Activated CD8-positive, alpha-beta memory T cell treated with anti-CD3 and anti-CD28 coated beads for 4 hours (primary cell): ENCODE measurements at places on chromosomes 11 and 22.
A peak's percentile ranks its signal among the peaks of the same experiment; 100 is the strongest.

GRCh38 chr22:25747245-25747944, 5.4 kb downstream of the MYO18B start:
- DNase-seq: no peak

DNA sequence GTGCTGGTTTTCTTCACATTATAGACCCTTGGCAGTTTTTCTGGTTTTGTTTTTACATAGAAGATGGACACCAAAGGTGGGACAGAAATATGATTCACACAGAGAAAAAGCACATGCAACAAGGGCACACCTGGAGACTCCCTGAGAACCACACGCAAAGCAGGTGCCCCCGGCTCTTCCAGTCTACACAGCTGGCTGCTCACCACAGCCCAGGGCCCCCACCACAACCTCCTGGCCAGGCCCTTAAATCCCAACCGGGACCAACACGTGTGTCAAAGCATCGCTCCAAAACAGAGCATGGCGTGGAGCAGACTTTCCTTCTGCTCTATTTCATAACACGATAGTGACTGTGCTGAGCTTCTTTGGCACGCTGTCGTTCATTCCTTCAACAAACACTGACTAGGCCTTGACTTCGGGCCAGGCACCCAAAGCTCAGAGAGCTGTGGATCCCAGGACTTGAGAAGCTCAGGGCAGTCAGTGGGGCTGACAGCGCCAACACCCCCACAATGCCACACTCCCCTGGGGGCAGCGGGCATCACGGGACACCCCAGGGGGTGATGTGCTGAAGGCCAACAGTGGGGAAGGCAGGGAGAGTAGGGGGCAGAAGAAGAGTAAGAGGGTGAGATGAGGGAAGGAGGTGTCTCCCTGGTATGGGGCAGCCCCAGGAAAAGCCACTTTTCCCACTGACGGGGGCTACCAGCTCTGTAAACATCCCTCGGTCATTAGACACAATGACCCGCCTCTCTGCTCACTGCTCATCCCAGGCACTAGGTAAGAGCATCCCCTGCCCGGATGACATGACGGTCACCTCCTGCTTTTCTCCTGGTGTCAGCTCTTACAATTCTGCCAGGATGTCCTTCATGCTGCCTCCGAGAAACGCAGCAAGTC, 26.0 kb downstream of the CELSR1 start:
- no peak for DNase-seq

DNA sequence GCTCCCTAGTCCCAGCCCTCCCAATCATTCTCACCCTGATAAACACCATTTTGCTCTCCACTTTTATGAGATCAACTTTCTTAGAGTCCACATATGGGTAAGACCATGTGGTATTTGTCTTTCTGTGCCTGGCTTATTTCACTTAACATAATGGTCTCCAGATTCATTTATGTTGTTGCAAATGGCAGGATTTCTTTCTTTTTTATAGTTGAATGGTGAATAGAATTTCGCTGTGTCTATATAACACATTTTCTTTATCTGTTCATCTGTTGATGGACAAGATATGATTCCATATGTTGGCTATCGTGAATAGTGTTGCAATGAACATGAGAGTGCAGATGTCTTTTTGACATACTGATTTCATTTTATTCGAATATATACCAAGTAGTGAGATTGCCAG, 367.4 kb upstream of the ARHGAP42 start:
- DNase-seq: no peak

DNA sequence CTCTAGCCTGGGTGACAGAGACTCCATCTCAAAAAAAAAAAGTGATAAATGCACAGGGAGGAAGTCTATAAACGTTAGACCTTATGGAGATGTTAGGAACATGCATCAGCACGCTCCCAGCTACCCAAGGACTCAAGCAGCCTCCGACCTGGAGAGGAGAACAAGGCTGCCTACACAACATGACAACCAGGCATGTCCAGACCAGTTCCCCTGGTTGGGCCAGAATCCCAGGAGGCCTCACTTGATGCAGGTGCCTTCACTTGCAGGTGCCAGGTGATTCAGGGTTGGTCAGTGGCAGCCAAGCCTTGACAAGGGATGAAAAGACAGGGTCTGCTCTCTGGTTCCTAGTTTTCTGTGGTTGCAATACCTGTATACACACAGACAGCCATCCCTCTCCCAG, 5.9 kb downstream of the RANGAP1 start:
- DNase-seq: no peak

GRCh38 chr11:72642043-72642883, 32.0 kb downstream of the PDE2A start:
- DNase-seq: no peak

DNA sequence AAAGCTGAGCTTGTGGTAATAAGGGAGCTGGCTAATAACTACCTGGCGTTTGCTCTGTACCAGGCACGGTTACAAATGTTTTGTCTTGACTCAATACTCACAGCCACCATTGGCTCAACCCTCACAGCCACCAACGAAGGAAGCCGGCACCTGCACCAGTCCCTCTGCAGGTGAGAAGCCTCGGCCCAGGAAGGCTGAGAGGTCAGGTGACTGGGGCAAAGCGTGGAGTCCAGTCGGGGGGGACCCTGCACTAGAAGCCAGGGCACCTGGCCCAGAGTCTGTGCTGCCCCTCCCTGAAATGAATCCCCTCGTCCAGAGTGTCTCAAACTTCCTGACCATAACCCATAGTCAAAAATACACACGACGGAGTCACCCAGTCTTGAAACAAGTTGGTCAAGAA, 90.1 kb downstream of the PHF21B start:
- no peak for DNase-seq

DNA sequence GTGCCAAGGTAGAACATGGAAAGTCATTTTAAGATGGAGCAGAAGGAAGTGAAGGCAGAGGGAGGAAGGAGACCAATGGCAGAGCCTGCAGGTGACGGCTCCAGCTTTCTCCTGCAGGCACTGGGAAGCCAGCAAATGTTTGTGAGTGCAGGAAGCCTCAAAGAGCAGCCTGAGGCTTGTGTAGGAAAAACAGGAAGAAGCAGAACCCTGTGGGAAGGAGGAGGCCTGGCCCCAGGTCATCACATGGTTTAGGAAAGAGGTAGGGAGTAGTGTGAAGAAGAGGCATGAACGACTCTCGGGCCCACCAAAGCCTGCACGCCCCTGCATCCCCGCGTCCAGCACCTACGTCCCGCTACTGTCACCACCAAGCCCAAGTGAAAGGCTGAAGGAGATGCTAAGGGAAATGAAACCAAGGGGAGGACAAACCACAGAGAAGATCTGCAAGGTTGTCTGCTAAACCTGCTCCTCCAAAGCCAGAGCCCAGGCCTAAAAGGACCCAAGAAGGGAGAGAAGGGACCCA, 151.5 kb downstream of the CHST1 start:
- no peak for DNase-seq

GRCh38 chr11:12321217-12321937, 56.0 kb upstream of the PARVA start:
- DNase-seq: no peak

DNA sequence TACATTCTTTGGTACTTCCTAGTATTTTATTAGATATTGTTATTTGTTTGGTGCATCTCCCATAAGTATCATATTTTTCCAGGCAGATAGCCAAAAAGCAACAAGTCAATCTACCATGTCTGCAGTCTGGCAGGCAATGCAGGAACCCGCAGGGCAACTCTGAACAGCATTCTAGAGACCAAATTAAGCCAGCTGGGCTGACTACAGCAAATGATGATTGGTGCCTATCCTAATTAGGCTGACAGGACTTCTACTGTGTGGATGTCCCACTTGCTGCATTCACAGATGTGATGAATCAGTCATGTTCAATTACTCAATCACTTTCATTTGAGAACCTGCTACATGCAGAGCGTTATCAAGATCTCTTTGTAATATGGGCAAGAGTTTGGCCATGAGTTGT, 40.3 kb upstream of the AMOTL1 start:
- DNase-seq: no peak

- no peak for DNase-seq
Measured at GRCh38 chr22:27874185-27874584, 44.9 kb downstream of the PITPNB start.

DNA sequence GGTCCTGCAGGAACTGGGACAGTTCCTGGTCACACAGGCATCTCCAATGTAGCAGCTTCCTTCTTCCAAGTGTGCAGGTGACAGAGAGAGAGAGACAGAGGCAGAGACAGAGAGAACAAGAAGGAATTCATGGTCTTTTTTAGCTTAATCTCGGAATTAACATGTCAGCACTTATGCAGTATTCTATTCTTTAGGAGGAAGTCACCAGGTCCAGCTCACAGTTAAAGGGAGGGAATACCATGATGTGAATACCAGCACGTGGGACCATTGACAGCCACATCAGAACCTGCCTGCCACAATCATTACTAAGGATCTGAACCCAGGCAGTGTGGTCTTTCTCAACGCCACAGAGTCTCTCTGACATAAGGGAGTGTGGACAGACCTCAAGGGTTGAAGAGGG, 341.6 kb downstream of the MN1 start:
- no peak for DNase-seq

DNA sequence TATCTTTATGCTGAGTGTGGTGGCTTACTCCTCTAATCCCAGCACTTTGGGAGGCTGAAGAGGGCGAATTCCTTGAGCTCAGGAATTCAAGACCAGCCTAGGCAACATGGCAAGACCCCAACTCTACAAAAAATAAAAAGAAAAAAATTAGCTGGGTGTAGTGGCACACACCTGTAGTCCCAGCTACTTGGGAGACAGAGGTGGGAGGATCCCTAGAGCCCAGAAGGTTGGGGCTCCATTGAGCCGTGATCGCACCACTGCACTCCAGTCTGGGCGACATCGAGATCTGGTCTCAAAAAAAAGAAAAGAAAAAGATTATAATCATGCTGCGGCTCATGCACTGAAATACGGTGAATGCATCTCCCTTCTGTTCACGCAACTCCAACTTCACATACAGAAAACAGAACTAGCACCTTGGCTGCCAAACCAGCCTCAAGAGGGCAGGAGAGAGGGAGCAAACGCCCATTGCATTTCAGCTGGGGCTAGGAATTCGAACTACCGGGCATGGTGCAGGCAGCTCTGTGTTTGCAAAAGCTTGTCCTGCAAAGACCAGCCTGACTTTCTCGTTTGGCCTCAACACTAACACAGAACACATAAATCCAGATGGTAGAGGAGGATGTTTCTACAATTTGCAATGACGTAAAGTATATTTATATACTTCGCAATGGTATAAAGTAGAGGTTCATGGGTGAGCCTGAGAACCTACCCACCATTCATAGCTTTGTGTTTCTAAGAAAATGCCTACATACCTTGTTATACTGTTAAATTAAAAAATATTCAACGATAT, 6.3 kb upstream of the SYNGR1 start:
- DNase-seq: no peak

DNA sequence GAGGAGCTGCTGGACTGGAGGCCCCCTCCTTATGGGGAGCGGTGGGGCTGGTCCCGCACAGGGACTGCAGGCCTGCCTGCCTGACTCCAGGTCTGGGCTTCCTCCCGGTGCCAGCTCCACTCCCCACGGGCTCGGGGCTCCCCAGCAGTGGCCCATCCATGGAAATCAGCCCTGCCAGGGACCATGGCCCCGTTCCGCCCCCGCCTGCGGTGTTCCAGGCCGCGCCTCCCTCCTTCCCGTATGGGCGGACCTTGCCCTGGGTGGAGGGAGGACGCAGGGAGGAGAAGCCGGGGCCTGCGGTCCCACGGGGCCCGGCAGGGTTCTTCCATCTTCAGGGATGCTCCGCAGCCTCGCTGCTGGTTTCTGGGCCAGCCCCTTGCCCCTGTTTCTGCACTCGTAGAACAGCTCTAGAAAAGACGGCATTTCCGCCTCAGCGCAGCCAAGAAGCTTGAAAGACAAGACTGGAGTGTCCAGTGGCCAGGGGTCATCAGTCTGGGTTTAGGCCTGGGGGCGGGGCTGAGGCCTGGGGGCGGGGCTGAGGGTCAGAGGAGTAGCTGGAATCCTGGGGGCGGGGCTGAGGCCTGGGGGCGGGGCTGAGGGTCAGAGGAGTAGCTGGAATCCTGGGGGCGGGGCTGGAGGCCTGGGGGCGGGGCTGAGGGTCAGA, 1330.6 kb downstream of the BRD1 start:
- no peak for DNase-seq

DNA sequence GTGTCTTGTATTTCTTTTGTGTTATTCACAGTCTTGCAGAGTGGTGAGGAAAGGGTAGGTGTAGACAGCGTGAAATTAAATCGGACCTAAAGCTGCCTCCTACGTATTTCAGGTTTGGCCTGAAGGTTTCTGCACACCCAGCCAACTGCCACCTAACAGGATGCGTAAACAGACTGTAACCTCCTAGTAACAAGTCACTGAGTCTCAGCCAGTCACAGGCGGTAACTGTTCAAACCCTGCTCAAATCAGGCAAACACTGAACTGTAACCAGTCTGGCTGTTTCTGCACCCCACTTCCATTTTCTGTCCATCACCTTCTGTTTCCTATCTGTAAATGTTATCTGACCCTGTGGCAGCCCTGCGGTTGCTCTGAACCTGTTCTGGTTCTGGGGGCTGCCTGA, 87.1 kb downstream of the ADAMTS15 start:
- DNase-seq: no peak

GRCh38 chr22:46138058-46138797, 12.1 kb upstream of the PPARA start:
- no peak for DNase-seq

- peak; percentile 42 for DNase-seq
Measured at GRCh38 chr22:46803031-46803880, 40.8 kb downstream of the TBC1D22A start.

DNA sequence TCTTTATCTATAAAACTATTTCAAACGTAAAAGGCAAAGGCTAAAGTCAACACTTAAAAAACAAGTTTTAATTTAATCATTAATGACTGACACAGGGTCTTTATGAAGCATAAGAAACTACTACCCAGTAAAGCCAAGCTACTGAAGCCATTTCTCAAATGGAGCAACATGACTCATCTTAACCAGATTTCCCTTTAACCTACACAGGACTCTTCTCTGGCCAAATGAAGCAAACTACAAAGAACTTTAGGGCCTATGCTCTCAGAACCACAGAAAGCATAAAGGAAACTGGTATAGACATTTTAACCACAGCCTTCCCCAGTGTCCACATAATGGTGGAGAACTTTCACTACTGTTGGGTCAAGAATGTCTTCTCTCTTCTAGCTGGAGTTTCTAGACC, 34.7 kb downstream of the ALG9 start:
- DNase-seq: no peak

DNA sequence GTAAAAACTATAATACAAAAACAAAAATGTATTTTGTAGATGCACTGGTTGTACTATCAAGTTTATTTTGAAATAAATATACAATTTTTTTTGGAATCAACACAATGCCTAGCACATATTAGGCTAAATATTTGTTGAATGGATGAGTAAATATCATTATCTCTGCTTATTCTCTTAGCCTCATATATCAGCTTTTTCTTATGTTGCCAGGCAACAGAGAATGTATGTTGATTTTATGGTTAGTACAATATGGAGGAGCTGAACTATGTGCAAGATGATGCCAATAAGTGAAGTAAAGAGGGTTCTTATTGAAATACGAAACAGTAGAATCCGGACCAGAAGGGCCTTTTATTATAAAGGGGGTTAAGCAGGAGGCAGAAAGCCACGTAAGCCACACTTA, 94.9 kb downstream of the FAR1 start:
- DNase-seq: no peak

GRCh38 chr22:19800761-19801244, 40.2 kb downstream of the TBX1 start:
- DNase-seq: no peak
